ENCODE measurements at places on chromosomes 11 and 22.

DNA sequence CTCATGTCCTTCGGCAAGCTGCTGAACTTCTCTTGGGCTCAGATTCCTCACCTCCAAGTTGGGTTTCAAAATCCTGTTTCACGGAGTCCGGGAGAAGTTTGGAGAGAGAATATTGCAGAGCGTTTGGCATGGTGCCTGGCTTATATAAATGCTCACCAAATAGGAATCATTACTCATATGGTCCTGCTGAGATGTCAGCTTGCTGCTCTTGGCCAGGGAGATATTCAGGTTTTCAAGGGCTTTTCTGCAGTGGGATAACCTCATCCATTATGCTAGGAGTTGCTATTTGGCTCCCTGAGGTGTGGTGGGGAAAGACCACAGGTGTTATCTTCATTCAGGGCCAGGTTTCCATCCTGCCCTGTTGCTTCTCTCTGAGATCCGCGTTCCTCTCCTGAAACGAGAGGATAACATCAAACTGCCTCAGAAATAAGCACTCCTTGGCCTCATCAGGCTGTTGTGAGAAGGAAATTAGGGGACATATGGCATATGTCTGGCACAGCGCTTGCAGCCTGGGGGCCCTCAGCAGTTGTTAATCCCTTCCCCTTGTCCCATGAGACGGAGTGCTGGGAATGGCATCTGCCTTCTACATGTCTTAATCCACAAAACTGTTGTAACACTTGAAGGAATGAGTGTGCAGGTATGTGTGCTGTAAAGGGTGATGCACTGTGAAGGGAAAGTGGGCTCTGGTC, 29.9 kb upstream of the ACER3 start:
- no peaks in the 10 kb centered on the region for H3K4me1 ChIP-seq
- peaks cover 39% of the 10 kb centered on the region for H3K27me3 ChIP-seq
- no peaks in the 10 kb centered on the region for H3K36me3 ChIP-seq
- no peak overlapping the region for H3K4me3 ChIP-seq
- H3K27ac ChIP-seq: no peak overlapping the region

- H3K27ac ChIP-seq: no peak overlapping the region
- H3K4me1 ChIP-seq: no peaks in the 10 kb centered on the region
- H3K4me3 ChIP-seq: no peak overlapping the region
- H3K36me3 ChIP-seq: peaks cover 2% of the 10 kb centered on the region
- no peak for DNase-seq
Observed at GRCh38 chr22:21904250-21904789, 36.9 kb upstream of the MAPK1 start.

- H3K4me1 ChIP-seq: no peaks in the 10 kb centered on the region
- H3K27me3 ChIP-seq: peaks cover 29% of the 10 kb centered on the region
- no peak for DNase-seq
- no peak overlapping the region for H3K4me3 ChIP-seq
Observed at GRCh38 chr11:30422447-30423278, 99.8 kb downstream of the ARL14EP start.

DNA sequence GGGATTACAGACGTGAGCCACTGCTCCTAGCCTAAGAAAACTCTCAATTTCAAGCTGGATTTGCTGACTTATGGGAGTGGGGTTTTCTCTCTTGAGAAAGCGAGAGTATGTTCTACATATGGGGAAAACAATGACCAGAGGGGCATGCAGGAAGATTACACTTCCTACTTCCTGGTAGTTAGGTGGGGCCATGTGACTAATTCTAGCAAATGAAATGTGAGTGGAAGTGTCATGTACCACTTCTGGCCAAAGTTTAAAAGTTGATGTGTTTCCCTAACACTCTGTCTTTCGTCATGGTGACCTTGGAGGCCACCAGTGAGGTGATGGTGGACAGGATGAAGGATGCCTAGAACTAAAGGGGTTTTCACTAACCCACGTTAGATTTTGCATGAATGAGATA, 50.5 kb downstream of the PARVG start:
- H3K4me1 ChIP-seq: no peaks in the 10 kb centered on the region
- DNase-seq: no peak
- H3K36me3 ChIP-seq: no peaks in the 10 kb centered on the region
- H3K4me3 ChIP-seq: no peak overlapping the region

DNA sequence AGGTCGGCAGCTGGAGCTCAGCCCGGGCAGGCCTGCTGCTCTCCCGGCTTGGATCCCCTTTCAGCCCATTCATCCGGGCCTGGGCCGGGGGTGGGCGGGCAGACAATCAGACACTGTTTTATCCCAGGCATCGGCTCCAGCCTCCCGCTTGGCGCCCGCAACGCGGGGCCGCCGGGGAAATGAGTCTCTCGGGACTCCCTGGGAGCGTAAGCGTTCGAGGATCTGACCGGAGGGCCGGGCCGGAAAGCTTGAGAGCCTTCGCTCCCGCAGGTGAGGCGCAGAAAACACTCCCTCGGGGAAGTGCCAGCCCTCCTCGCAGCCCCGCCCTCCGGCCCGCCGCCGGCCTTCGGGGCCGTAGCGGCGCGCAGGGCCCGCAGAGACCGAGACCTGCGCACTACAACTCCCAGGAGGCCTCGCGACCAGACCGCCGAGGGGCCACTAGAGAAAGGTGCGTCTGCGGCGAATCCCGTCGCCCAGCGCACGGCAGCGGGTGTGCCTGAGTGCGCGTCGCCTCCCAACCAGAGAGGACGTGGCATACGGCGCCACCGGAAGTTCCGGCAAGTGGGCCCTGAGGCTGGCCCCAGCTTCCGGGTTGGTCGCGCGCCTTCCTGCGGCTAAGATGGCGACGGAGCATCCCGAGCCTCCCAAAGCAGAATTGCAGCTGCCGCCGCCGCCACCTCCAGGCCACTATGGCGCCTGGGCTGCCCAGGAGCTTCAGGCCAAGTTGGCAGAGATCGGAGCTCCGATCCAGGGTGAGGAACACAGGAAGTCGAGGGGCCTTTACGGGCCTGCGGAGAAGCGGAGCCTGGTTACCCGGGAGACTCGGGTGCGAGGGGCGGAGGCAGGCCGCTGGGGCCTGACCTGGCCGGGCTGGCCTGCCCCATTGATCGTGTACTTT, at the start of gene SF3B2:
Gene SF3B2 (plus strand): TSS at position 599 of the 898 bp plus-strand sequence. CDS start 21 bp downstream, at position 620.
- peaks cover 36% of the 10 kb centered on the region for H3K36me3 ChIP-seq
- peak within 1 kb of the TSS; percentile 100 for H3K4me3 ChIP-seq
- no peaks in the 10 kb centered on the region for H3K27me3 ChIP-seq
- H3K27ac ChIP-seq: peak within 1 kb of the TSS; percentile 99

GRCh38 chr11:10633261-10633660, 60.3 kb downstream of the IRAG1 start:
- no peak overlapping the region for H3K4me3 ChIP-seq
- H3K27ac ChIP-seq: no peak overlapping the region
- H3K4me1 ChIP-seq: no peaks in the 10 kb centered on the region
- no peaks in the 10 kb centered on the region for H3K36me3 ChIP-seq

GRCh38 chr11:97893612-97894011, 1127.1 kb upstream of the CNTN5 start:
- H3K4me1 ChIP-seq: no peaks in the 10 kb centered on the region
- no peak overlapping the region for H3K4me3 ChIP-seq
- no peak overlapping the region for H3K27ac ChIP-seq
- DNase-seq: no peak

GRCh38 chr22:46754110-46754799, 8.2 kb upstream of the TBC1D22A start:
- H3K36me3 ChIP-seq: peaks cover 5% of the 10 kb centered on the region
- peaks cover 28% of the 10 kb centered on the region for H3K4me1 ChIP-seq
- DNase-seq: no peak
- peak overlapping the region; percentile 26 for H3K27ac ChIP-seq
- no peaks in the 10 kb centered on the region for H3K27me3 ChIP-seq
- H3K4me3 ChIP-seq: no peak overlapping the region

DNA sequence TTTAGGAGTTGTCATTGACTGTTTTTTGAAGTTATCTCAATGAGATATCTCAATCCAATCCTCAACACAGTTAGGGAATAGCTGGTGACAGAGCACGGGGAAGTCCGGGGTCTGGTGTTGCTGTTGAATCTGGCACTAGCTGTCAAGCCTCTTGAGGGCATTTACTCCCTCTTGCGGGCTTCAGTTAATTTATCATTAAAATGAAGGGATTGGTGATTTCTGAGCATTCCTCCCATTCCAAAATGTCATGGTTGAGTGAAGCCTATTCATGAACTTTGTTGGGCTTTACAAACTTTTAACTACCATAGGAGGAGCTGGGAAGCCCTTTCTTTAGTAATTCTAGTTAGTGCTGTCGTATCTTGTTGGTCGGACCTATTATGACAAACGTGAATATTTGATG, 40.2 kb downstream of the UVRAG start:
- H3K4me3 ChIP-seq: no peak overlapping the region
- H3K4me1 ChIP-seq: peaks cover 32% of the 10 kb centered on the region
- no peak overlapping the region for H3K27ac ChIP-seq
- DNase-seq: no peak
- H3K27me3 ChIP-seq: no peaks in the 10 kb centered on the region

GRCh38 chr11:8933931-8934330, 1.2 kb upstream of the C11orf16 start:
- H3K4me1 ChIP-seq: no peaks in the 10 kb centered on the region
- no peaks in the 10 kb centered on the region for H3K27me3 ChIP-seq
- no peaks in the 10 kb centered on the region for H3K36me3 ChIP-seq

- no peak overlapping the region for H3K4me3 ChIP-seq
- no peak for DNase-seq
- H3K36me3 ChIP-seq: no peaks in the 10 kb centered on the region
Observed at GRCh38 chr11:96643173-96643572, 253.4 kb downstream of the JRKL start.

- H3K36me3 ChIP-seq: peaks cover 22% of the 10 kb centered on the region
- H3K4me3 ChIP-seq: peak overlapping the region; percentile 84
- H3K27me3 ChIP-seq: no peaks in the 10 kb centered on the region
- no peak for DNase-seq
- peaks cover 26% of the 10 kb centered on the region for H3K4me1 ChIP-seq
- H3K27ac ChIP-seq: peak overlapping the region; percentile 97
Observed at GRCh38 chr11:57336111-57336666, 497 bp upstream of the SSRP1 start.
